ENCODE measurements at places on chromosomes 2 and 18. TPM values are rescaled to one million over a fixed set of nuclear protein-coding genes. Genes with fewer than 3 reads are reported as not detected.

The UGT1A5 gene
- total RNA-seq, result not detected

The MC5R gene
- total RNA-seq, result not detected

The MMADHC gene
- 83.8 TPM for total RNA-seq

The RALBP1 gene
- 47.2 TPM for total RNA-seq

The C2orf72 gene
- total RNA-seq, result 0.19 TPM

The SLC5A7 gene
- not detected for total RNA-seq

The SLC19A3 gene
- 5.2 TPM for total RNA-seq

The SERPINE2 gene
- total RNA-seq, result 99.2 TPM

The GPN1 gene
- 14.7 TPM for total RNA-seq

The ZSWIM2 gene
- total RNA-seq, result not detected

Data from cardiac ventricle fibroblast (primary cell).